Naive thymus-derived CD4-positive, alpha-beta T cell (primary cell): ENCODE measurements at places on chromosomes 3 and 15. TPM values are rescaled to one million over a fixed set of nuclear protein-coding genes. Genes with fewer than 3 reads are reported as not detected.
A peak's percentile ranks its signal among the peaks of the same experiment; 100 is the strongest.

DNA sequence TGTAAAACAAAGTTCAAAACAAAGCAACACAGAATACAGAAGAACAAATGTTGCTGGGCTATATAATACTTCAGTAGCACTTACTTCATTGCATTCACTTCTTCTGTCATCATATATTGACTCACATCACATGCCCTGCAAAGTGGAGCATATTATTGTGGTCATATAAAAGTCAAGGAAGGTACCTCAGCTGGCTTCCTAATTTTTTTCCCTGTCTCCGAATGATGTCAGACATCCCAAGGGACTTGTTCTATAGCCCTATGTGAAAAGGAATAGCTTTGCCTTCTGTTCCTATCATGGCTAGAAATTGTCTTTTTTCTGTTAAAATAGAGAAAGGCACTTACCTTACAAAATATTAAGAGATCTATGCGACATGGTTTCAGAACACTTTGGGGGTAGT is 109.4 kb downstream of the LRTM1 start:
- no peaks in the 10 kb centered on the region for H3K36me3 ChIP-seq
- no peak overlapping the region for H3K27ac ChIP-seq
- no peak overlapping the region for H3K4me3 ChIP-seq

GRCh38 chr3:13491206-13491974 is 11.3 kb downstream of the HDAC11 start:
- H3K27ac ChIP-seq: no peak overlapping the region
- no peaks in the 10 kb centered on the region for H3K36me3 ChIP-seq
- DNase-seq: no peak
- H3K27me3 ChIP-seq: no peaks in the 10 kb centered on the region
- H3K4me1 ChIP-seq: no peaks in the 10 kb centered on the region

STRA6 gene
- polyA plus RNA-seq: not detected

CKMT1A gene
- polyA plus RNA-seq: not detected

DNA sequence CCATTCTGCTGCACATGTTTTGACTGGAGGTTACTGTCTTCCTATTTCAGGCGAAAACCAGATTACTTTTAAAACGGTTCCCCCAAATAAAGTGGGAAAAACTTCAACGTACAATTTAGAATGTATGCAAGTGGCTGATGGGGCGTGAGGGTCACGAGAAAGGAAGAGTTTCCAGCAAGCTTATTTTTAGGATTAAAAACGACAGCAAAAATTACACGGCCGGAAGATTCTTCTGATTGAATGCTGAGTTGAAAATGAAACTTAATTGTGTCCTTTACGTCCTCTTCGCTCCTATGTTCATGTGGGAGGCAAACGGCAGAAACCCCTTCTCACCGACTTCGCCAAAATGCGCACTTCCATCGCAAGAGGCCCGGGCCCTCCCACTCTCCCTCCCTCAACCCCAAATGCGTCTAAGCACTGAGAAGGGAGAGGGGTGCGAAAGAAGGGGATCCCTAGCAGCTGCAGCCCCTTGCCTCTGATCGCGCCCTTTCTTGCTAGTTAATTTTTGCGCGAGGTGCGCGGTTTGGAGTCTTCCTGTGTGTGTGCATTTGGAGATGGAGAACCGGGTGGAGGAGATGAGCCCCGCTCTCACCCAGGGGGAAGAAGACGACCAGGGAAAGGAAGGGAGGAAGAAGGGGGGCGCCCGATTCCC is 656 bp downstream of the CD47 start:
- peak overlapping the region; percentile 92 for H3K4me3 ChIP-seq
- no peaks in the 10 kb centered on the region for H3K27me3 ChIP-seq
- peak overlapping the region; percentile 100 for H3K27ac ChIP-seq
- DNase-seq: peak; percentile 77

EAF2 gene
- polyA plus RNA-seq: 13.6 TPM
